Fibroblast of skin of right biceps (primary cell): ENCODE measurements at places on chromosomes 12 and 14.

GRCh38 chr12:90292183-90292582, 583.5 kb upstream of the ATP2B1 start:
- DNase-seq: no peak

- DNase-seq: no peak
Measured at GRCh38 chr12:98751580-98752115, 106.6 kb downstream of the APAF1 start.

DNA sequence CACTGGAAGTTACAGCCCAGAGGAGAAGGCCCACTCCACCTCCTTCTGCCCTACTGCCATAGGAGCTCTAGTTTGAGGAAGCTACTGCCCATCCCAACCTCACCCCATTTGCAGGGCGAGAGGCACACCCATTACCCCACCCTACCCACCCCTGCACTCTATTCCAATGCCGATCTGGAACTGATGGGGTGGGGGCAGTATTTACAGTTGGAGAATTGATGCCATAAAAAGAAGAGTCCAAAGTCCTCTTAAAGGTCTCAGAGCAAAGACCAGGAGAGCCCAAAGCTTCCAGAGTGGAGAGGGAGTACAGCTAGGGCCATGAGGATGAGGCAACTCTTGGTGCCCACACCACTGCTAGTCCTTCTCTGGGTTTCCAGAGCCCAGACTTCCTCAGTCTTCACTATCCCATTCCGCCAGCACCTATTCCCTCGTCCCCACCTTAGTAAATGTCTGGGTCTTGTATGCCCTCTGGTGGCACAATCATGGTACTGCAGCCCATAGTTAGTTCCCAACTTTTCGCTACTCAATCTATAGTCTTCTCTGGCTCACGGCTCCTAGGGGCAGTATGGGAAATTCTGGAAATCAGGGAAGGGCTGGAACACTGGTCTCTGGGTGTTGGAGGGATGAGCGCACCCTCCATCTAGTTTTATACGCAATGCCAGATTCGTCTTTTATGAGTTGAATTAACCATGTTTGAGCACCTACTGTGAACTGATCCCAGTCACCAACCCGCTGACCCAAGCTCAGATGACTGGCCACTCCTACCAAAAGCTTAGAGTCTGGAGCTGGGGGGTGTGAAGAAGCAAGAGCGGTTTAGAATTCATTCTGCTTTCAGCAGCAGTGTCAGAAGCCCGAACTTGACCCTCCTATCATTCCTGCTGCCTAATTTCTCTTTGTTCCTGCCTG, 6.9 kb upstream of the ADCY6 start:
- peak; percentile 77 for DNase-seq

GRCh38 chr12:30019366-30020140, 235.8 kb upstream of the TMTC1 start:
- no peak for DNase-seq

DNA sequence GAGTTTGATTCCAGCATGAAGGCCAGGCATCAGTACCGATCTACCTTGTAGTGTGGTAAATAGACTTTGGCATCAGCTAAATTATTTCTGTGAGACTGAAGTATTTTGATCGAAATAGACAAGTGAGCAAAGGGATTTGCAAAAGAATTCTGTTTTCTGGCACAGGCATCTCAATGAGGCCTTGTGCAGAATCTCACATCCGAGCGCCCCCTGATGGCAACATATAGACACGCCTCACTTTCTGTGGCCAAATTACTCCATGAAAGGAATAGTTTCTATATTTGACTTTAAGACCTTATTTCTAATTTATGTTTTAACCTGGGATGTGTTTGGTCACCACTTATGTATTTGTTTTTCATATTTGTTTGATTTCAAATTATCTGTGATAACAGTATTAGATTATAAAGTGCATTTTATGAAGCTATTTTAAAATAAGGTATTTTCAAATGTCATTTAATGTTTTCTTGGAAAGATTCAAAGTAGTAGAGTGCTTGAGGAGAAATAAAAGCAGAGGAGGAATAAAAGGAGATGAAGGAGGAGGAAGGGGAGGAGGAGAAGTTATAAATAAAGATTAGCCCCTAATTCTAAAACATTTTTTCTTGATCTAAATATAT, 731.9 kb downstream of the NRXN3 start:
- DNase-seq: peak; percentile 46

DNA sequence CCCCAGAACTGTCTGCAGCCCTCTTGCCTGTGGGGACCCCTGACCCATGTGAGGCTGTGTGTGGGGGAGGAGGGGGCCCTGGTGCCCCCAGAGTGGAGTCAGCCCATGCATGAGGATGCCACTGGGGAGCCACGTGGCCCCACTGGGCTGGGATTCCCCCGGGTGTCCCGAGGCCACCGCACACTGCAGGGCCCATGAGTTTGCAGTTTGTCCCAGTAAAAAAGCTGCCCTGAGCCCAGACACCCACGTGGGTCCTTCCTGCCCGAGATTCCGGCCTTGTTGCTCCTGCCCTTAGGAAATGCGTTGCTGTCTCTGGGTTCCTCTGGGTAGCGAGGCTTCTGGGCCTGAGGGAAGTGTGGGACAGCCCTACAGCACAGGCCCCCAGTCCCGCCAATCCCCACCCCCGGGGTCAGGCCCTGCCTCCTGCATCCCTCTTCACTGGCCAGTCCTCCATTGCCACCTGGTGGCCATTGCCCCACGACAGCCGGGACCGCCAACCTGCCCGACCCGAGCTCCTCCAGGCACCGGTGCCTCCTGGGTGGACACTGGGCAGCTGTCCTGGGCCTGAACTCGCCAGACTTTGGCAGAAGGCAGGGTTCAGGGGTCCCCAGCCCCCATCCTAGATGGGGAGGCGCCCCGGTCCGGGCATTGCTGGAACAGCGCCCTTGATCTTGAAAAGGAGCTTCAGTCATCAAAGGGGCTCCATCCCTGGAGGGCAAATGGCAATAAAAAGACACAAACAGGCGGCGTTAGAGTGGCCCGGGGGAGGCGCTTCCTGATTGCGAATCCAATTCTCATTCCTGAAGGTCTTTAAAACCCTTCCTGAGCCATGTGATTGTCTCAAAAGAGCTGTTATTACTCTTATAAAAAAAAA, 15.6 kb upstream of the C14orf180 start:
- peak; percentile 36 for DNase-seq

- DNase-seq: no peak
Measured at GRCh38 chr12:56687223-56688128, 608 bp downstream of the PTGES3 start.

GRCh38 chr12:53734425-53734824, 7.2 kb upstream of the CALCOCO1 start:
- no peak for DNase-seq

DNA sequence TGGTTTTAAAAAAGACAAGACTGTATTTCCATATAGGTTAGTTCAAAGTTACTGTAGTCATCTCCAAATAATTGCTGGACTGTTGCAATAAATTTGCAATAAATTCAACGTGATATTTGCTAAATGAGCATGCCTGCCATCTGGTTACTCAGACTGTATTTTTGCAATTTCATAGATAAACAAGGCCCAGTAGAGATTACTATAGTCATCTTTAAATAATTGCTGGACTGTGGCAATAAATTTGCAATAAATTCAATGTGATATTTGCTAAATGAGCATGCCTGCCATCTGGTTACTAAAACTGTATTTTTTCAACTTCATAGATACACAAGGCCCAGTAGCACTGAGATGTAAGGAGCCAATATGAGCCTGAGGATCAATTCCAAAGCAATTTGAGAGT, 5.6 kb downstream of the NTN4 start:
- DNase-seq: no peak

- DNase-seq: no peak
Measured at GRCh38 chr14:86027144-86027543, 497.2 kb downstream of the FLRT2 start.

DNA sequence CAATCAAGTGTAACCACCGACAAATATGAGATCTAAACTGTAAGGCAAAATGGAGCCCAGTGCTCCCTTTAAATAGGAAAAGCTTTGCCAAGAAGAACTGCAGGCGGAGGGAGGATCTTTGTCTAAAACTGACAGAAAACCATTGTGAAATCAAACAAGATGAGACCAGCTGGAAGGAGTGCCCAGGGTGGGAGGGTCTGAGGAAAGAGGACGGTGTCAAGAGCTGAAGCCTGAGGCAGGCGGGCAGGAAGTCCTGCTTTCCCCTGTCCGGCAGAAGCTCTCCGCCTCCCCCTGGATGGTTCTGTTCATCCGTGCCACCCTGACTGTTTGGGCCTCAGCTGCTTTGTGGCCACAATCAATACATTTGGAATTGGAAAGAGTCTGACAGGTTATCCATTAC, 37.5 kb downstream of the CDC42BPB start:
- DNase-seq: no peak

GRCh38 chr12:26276709-26277108, 81.3 kb downstream of the SSPN start:
- DNase-seq: no peak

GRCh38 chr14:68405961-68406360, 386.9 kb downstream of the ZFP36L1 start:
- peak; percentile 87 for DNase-seq

GRCh38 chr12:3041558-3042164, 35.5 kb upstream of the TSPAN9 start:
- DNase-seq: peak; percentile 75

DNA sequence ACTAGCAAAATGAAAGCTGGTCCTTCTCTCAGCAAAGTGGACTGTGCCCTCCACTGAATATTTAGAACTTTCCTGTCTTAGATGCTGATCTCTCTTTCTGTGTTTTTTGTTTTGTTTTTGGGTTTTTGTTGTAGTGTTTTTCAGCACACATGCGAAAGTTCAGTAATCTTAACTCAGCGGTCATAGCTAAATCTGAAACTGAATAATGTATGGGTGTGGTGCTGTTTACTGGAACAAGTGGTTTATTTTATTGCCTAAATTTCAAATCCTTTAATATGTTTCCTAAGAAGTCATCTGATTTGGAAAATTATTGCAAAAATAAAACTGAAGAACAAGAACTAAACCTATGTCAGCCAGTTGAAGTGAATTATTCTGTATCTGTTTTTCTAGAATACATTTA, 116.0 kb upstream of the LRIG3 start:
- DNase-seq: no peak

DNA sequence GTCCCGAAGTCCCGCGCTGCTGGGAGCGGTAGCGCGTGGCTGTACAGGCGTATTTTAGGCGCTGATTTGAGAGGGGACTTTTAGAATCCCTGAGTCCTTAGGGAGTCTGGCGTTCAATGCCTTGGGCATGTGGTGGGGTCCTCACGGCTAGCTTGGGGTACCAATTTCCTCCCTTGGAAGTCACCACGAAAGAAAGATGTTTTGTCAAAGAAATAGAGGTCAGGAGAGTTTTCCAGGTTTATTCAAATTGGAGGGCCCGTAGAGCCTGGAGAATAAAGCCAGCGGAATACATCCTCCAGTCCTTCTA, 63.9 kb downstream of the KLHL28 start:
- DNase-seq: no peak

DNA sequence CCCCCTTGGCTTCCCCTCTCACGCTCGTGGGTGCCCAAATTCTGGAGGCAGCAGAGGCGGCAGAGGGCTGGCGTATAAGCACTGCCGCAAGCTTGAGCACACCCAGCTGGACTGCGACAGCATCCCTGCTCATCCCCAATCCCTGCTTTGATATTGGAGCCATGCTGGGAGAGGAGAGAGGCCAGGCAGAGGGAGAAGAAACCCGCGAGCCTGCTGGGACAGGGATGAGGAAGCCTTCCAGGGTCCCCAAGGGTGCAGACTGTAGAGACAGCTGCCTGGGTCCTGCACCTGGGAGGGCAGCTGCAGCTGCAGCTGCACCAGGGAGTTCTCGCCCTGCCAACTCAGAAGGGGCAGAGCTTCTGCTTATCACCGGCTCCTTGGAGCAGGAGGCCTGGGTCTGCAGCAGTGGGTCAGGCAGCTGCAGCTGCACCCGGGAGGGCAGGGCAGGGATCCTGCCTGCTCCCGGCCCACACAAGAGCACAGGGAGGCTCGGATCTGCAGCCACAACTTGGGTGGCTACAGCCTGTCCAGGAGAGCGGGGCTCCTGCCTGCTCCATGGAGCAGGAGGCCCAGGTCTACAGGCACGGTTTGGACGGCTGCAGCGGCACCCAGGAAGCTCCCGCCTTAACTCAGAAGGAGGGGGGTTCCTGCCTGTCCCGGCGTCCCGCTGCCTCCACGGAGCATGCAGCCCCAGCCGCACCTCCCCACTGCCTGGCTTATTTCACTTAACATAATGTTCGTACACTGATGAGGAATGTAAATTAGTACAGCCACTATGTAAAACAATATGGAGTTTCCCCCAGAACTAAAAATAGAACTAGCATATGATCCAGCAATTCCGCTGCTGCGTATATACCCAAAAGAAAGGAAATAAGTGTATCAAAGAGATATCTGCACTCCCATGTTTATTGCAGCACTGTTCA, 60.4 kb upstream of the SGPP1 start:
- DNase-seq: peak; percentile 7

- DNase-seq: peak; percentile 14
Measured at GRCh38 chr12:10861366-10861765, 12.1 kb upstream of the PRR4 start.

- peak; percentile 69 for DNase-seq
Measured at GRCh38 chr12:10153271-10154144, 18.4 kb downstream of the OLR1 start.

GRCh38 chr12:50215033-50215432, 47.9 kb upstream of the CERS5 start:
- DNase-seq: peak; percentile 66

- DNase-seq: no peak
Measured at GRCh38 chr12:131687346-131688125, 23.4 kb upstream of the SFSWAP start.

- DNase-seq: no peak
Measured at GRCh38 chr14:93185349-93185720, 218 bp downstream of the LYSET start.

DNA sequence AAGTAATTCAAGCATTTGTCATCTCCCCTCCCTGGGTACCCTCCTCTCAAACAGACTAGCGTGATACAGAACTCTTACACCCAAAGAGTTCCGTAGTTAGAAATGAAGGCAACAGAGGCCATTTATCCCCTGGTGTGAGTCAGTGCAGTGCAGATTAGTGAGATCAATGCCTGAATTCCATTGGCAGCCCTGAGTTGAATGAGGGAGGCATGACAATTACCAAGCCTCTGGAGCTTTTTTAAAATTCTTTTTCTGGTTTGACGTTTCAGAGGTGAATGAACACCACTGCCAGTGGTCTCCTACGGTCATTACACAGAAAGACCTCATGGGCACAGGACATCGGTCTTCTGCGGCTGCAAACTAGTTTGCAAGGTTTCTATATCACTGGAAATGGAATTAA, 94.4 kb downstream of the PRIMA1 start:
- DNase-seq: no peak

DNA sequence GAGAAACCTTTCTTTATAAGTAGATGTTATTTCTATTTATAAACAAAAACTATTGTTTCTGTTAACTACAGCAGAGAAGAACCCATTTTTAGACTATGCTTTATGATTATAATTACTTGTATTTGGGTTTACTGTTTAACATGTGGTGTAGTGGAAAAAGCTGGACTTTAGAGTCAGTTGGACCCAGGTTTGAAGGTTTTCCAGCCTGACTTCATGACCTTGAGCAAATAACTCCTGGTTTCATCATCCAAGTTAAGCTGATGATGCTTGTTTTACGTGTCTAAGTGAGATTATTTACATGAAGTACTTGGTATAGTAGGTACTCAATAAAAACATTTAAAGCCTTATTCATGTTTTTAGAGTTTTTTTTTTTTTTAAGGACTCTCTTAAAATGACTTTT, 221.8 kb upstream of the ARHGAP5 start:
- no peak for DNase-seq

GRCh38 chr12:101759396-101760047, 20.3 kb upstream of the SYCP3 start:
- DNase-seq: peak; percentile 31

- peak; percentile 15 for DNase-seq
Measured at GRCh38 chr12:8996682-8997405, 7.5 kb downstream of the KLRG1 start.

- no peak for DNase-seq
Measured at GRCh38 chr14:64861916-64862315, 17.8 kb downstream of the SPTB start.

GRCh38 chr12:50606675-50607375, 102.0 kb downstream of the DIP2B start:
- no peak for DNase-seq
